Left renal cortex interstitium (tissue), 4 donors: ENCODE measurements at places on chromosomes 3 and 15. TPM values are rescaled to one million over a fixed set of nuclear protein-coding genes. Genes with fewer than 3 reads are reported as not detected.

Gene FRMD5
- polyA plus RNA-seq = 1.1 TPM

GRCh38 chr3:62073038-62073437, 300.3 kb downstream of the FEZF2 start:
- DNase-seq = no peak

Gene CLDN16
- 31.3 TPM for polyA plus RNA-seq

- DNase-seq = no peak
Measured at GRCh38 chr3:28994161-28994905, 286.5 kb upstream of the RBMS3 start.

Gene GOLGA8J
- 3.0 TPM for polyA plus RNA-seq

GRCh38 chr3:12791430-12791829, 5.0 kb upstream of the CAND2 start:
- DNase-seq = no peak

DNA sequence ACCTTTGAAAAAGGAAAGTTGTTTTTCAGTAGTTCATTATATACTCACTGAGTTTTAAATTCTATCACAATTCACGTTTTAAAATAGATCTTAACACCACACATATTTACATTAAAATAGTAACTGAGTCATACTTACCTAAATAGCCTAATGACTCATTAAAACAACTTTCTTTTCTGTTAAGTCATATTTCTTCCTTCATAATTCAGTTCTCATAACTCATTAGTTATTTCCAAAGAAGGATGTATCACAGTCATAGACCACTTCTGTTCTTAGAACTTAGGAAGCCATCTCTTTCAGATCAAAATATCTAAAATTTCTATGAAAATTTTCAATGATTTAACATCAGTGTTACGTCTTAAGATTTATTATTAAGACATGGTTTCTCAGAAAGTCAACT, 885.9 kb downstream of the FHIT start:
- DNase-seq = no peak

GRCh38 chr15:60573936-60574335, 95.0 kb upstream of the ICE2 start:
- no peak for DNase-seq

GRCh38 chr15:77615472-77615871, 17.2 kb downstream of the LINGO1 start:
- no peak for DNase-seq

GRCh38 chr3:10309736-10310135, 11.2 kb downstream of the SEC13 start:
- DNase-seq = no peak

GRCh38 chr3:141594357-141594756, 107.5 kb downstream of the RASA2 start:
- DNase-seq = no peak

Gene CCR1
- 2.4 TPM for polyA plus RNA-seq

GRCh38 chr3:71370467-71370866, 213.1 kb downstream of the FOXP1 start:
- no peak for DNase-seq

- DNase-seq = no peak
Measured at GRCh38 chr3:67719333-67719732, 64.9 kb upstream of the SUCLG2 start.

Gene SLC2A2
- polyA plus RNA-seq = 9.7 TPM

GRCh38 chr3:41898631-41899030, 63.3 kb downstream of the ULK4 start:
- DNase-seq = no peak

GRCh38 chr3:186382217-186382885, 20.3 kb upstream of the DGKG start:
- DNase-seq = no peak

Gene RLBP1
- not detected for polyA plus RNA-seq

Gene WDR72
- 58.7 TPM for polyA plus RNA-seq

Gene GCNT3
- polyA plus RNA-seq = 0.68 TPM

- DNase-seq = no peak
Measured at GRCh38 chr15:49424954-49425353, 1.9 kb downstream of the FGF7 start.

GRCh38 chr3:17643691-17644090, 98.7 kb downstream of the TBC1D5 start:
- DNase-seq = no peak

Gene QRICH1
- 80.9 TPM for polyA plus RNA-seq

DNA sequence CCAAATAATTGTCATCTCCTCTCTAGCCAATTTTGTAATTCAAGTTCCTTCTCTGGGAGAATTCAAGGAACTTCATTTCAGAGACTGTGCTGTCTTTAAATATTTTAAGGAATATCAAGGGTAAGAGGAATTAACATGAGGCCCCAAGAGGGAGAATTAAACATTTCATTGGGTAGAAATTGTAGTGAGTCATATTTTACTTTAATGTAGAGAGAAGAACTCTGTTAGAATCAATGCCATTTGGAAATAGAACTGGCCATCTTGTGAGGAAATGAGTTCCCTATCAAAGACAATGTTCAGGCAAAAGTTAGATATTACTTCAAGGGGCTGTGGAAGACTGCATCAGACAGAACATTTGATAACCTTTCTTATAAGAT, 43.5 kb upstream of the TP63 start:
- DNase-seq = no peak
